ENCODE measurements at places on chromosomes 12 and 14.

DNA sequence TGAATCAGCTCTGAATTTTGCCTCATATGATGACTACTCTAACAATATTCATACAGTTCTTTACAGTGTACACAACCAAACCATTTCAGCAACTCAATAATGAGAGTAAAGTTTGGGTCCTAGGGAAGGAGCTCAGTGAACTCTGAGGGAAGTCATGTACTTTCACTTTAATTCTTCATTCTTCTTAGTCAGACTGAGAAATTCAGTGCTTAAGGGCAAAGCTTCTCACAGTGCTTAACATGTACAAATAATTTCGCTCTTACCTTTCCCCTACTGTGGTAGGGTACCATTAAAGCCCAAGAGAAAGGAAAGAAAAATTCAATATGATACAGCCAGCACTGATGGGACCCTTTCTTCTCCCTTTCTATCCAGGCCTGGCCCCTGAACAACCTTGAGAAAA is 435.0 kb downstream of the NELL2 start:
- no peak for DNase-seq

- DNase-seq: no peak
These were observed 13.4 kb downstream of the LRIG3 start for GRCh38 chr12:58906917-58907316.

DNA sequence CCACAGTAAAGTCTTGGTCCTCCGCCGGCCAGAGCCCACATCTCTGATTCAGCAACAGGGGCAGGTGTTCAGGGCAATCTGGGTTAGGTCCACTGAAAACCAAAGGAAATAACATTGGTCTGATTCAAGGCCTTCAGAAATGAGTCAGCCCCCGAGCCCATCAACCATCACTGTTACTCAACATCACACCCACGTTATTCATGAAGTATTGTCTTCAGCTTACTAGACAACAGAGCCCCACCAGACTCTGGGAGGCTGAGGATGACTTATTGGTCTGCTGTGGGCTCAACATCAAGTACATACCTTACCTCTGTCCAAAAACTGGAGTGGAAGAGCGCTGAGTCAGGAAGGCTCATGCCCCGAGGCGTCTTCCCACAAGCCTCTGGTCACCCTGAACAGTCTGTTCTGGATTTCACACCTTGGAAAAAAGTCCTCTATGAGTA is 97.5 kb downstream of the ZFP36L1 start:
- no peak for DNase-seq

GRCh38 chr14:103205541-103205906 is 82.3 kb downstream of the TNFAIP2 start:
- DNase-seq: no peak

- no peak for DNase-seq
These were observed 11.2 kb downstream of the PRPF39 start for GRCh38 chr14:45095143-45095542.

- DNase-seq: no peak
These were observed 55.8 kb downstream of the TPCN1 start for GRCh38 chr12:113276946-113277500.

DNA sequence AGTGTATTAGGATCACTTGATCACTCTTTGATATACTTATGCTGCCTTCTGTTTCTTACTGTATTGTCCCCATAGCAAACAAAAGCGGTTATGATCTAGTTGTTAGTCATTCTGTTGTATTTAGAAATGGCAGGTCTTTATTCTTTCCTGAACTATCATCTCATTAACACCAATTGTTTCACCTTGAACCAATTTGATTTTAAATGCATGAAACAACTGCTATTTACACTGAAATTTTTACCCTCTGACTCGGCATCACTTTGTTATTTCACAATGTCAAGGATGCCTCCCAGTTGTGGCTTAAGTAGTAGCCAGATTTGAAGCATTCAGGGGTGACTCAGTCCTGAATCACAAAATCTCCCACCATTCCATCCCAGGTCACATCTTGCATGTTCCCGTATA is 303.5 kb downstream of the EGLN3 start:
- DNase-seq: no peak

DNA sequence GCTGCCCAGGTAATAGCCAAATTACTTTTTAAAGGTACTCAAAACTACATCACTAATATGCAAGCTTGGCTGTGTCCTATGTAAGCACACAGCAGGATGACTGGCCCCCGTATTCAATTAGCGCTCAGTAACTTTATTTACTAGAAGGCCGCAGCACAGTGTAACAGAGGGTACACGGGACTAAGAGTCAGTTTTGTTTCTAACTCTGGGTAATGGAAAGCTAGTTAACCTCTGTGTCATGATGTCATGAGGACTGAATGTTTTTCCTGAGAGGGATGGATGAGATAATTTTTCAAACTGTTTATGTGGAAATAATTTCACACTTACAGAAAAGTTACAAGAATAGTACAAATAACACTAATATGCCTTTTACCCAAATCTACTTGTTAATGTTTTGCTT is 27.1 kb downstream of the GALNT4 start:
- no peak for DNase-seq

Data from NCI-H187 treated with DMSO at 0.1 percent for 48 hours (cell line).